Stimulated activated CD4-positive, alpha-beta T cell treated with anti-CD3 and anti-CD28 coated beads, Interleukin-15, amount 100 ng/mL, for 48 hours (primary cell): ENCODE measurements at places on chromosomes 16 and 17.

- no peak for DNase-seq
These were observed 219.5 kb downstream of the NTN1 start for GRCh38 chr17:9240659-9241370.

- DNase-seq = no peak
These were observed 7.3 kb upstream of the WDR45B start for GRCh38 chr17:82655523-82655922.

- DNase-seq = no peak
These were observed 684 bp upstream of the SPIRE2 start for GRCh38 chr16:89827383-89828198.

- DNase-seq = no peak
These were observed 8.4 kb downstream of the DPEP1 start for GRCh38 chr16:89621698-89622409.

DNA sequence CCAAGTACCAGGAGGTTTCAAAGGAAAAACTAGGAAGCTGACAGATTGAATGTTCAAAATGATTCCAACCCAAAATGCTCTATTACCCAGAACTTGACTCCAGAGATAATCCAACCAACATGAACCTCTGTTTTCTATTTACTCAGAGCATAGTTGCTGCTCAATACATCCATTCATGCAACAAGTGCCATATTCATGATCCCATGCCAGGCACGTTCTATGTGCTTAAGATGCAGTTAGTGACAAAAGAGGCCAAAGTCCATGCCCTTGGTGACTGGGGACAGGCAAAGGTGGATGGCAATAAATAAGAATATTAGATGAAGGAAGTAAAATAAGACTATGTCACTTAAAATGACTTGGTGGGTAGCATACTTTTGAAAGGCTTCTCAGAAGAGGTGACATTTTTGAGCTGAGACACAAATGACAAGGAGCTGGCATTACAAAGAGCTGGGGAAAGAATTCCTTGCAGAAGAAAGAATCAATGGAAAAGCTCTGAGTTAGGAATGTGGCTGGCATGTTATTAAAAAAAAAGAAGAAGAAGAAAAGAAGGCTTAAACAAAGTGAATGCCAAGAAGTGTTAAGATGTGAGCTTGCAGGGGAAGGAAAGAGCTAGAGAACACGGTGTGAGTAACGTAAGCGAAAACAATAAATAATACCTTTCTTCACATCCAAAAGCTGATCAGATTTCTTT is 34.5 kb downstream of the TOX3 start:
- DNase-seq = no peak

DNA sequence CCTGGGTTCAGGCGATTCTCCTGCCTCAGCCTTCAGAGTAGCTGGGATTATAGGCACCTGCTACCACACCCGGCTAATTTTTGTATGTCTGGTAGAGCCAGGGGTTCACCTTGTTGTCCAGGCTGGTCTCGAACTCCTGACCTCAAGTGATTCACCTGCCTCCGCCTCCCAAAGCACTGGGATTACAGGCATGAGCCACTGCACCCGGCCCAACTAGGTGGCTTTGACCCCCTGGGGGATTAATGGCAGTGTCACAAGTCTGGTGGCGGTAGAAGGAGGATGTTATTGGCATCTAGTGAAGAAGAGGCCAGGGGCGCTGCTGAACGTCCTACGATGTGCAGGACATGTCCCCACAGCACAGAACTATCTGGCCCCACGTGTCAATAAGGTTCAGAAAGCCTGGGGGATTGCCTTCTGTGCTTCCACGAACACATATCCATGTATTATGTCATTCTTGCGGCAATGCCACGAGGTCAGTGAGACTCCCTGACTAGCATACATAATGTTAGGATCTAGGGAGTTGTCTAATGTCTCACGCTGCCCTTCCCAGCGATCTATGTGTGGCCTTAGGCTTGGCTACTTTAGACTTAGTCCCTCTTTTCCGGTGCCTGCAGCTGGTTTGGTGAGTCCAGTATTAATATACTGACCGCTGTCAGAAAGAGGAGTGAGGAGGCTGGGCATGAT is 75.8 kb downstream of the ABCC6 start:
- DNase-seq = no peak

- DNase-seq = no peak
These were observed 20.9 kb downstream of the RPTOR start for GRCh38 chr17:80565343-80566053.

DNA sequence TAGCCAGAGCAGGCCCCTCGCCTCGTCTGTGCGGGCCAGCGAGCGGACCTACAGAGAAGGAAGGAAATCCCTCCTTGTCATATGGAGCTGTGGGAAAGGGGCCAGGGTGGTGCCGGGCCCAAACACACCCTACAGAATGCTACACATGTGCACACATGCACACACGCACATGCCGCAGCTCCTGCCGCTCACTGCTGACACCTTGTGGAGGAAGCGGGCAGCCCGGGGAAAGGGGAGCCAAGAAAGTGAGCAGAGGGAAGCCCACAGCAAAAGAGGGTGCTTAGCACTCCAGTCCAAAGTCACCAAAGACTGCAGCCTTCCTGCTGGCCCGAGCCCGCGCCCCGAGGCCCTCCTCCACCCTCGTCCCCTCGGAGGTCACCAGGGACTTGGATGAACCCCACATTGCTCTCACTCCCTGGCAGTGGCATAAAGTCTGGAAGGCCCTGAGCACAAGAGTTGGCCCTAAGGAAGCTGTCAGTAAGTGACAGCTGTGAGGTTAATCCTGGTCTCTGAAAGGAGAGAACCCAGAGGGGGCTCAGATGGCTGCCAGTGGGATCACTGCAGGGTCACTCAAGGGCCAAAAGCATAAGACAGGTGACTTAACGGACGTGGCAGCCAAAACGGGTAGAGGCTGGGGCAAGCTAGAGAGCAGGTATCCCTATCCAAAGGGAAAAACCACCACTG is 68.2 kb downstream of the MYO18A start:
- DNase-seq = peak; percentile 71

- DNase-seq = no peak
These were observed 5.7 kb downstream of the CSNK1D start for GRCh38 chr17:82267575-82268379.

DNA sequence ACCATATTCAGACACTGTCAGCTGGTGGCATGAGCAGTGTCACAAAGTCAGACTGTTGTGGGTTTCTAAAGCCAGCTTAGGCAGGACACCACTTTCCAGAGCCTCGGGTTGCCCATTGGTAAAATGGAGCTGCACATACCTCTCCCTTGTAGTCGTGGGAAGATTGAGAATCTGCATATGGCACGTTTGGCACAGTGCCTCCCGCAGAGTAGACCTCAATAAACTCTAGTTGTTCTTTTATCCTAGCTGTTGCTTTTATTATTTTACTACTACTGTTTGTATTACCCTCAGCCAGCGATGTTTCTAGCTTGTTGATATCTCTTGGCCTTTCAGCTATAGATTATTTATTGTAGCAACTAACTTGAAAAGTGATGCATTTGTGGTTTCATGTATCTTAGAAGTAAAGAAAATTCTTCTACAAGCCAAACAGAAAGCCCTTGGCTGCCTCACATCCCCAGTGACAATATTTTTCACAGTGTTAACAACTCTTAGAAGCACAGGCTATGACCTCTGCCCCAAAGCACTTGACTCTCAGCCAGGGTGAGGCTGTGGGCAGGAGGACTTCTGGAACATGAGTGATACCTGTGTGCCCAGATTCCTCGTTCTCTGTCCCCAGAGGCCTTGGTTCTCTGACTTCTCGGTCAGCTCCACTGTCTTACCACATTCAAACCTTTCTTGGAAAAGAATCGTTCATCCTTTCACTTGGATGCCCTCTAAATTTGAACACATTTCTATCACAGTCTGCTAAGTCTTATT is 351.6 kb downstream of the SNX29 start:
- DNase-seq = no peak

DNA sequence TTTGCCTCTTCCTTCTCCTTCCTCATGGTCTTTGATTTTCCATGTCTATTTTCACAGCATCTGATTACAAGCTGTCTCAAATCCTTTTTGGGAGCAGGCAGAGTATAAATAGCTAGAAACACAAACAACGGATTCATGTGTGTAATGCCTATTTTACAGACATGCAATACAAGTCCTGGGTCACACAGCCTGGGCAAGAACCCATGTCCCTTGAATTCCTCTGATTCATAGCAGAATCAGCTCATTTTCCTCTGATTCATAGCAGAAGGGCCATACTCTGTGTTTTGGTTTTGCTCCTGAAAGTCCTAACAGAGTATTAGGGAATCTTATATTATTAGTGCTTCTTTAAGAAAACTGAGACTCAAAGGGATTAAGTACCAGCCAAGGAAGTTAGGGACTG is 71.3 kb downstream of the IRX5 start:
- no peak for DNase-seq

GRCh38 chr17:81159611-81160265 is 5.6 kb upstream of the PVALEF start:
- no peak for DNase-seq

- DNase-seq = peak; percentile 25
These were observed 6.2 kb downstream of the JPH3 start for GRCh38 chr16:87608400-87608985.

GRCh38 chr17:59547131-59547915 is 18.1 kb upstream of the DHX40 start:
- no peak for DNase-seq

- no peak for DNase-seq
These were observed 39.0 kb downstream of the CYB5D2 start for GRCh38 chr17:4182043-4182442.

DNA sequence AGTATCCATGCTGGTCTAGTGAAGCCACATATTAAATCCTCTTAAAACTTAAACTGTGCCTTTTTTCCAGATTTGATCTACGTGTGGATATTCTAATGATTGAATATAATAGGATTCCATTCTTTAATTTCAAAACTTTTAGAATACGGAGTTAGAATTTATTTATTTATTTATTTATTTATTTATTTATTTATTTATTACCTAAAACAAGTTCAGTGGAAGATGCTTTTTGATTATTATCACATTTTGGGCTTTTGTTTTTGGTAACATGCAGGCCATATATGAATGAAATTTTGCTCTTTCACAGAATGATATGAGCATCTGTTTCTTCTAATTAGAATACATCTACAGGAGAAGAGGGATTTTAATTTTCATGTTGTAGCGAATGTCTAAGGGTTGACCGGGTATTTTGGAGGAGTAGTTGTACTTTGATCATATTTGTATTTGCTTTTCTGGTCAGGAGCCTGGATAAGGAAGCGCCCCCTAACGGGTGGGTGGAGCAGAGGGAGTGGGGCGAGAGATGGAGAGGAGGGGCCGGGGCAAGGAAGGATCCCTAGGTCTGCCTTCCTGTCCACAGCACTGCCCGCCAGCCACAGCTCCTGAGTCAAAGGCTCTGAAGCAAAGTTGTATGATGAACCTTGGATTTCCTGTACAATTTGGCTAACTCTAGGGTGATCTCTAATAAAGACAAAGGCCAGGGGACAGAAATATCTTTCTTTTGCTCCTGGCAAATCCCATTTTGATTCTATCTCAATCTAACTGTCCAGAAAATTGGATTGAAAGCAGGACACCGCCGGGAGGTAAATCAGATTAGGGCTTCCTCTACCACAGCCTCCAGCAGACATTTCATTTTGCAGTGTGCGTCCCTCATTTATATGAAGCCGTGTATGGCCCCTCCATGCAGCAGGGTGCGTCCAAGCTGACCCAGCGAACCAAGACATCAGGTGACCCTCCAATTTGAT is 149.1 kb downstream of the PRKCA start:
- DNase-seq = no peak

- no peak for DNase-seq
These were observed 87.2 kb downstream of the NOG start for GRCh38 chr17:56680676-56681075.

GRCh38 chr16:67942200-67942509 is 1.8 kb downstream of the LCAT start:
- no peak for DNase-seq

DNA sequence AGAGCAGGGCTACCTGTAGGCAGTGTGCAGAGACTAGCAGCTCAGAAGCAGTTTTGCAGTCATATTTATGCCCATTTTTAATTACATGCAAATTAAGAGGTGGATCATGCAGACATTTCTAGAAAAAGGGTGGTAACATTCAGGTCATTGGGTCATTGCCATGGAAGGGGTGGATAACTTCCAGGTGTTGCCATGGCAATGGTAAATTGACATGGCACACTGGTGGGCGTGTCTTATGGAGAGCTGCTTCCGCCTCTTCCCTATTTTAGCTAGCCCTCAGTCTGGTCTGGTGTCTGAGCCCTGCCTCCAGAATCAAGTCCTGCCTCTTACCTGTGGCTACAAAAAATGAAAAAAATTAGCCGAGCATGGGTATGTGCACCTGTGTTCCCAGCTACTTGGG is 2.8 kb upstream of the DNAI2 start:
- no peak for DNase-seq

DNA sequence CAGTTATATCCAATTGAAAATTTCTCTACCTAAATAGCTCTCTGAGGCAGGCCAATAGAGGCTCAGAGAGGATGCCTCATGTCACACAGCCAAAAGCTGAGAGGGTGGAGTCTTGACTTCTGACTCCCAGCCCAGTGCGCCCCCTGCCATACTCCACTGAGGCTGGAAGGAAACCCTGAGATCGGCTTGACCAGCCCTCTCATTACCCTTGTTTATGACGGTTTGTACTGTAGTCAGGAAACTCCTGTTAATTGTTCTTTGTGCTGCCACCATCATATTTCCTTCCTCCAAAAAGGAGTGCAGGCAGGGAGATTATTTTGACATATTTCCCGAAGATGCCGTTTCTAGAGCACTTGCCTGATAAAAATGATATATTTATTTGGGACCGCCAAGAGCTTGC is 107.9 kb downstream of the AIPL1 start:
- DNase-seq = no peak

DNA sequence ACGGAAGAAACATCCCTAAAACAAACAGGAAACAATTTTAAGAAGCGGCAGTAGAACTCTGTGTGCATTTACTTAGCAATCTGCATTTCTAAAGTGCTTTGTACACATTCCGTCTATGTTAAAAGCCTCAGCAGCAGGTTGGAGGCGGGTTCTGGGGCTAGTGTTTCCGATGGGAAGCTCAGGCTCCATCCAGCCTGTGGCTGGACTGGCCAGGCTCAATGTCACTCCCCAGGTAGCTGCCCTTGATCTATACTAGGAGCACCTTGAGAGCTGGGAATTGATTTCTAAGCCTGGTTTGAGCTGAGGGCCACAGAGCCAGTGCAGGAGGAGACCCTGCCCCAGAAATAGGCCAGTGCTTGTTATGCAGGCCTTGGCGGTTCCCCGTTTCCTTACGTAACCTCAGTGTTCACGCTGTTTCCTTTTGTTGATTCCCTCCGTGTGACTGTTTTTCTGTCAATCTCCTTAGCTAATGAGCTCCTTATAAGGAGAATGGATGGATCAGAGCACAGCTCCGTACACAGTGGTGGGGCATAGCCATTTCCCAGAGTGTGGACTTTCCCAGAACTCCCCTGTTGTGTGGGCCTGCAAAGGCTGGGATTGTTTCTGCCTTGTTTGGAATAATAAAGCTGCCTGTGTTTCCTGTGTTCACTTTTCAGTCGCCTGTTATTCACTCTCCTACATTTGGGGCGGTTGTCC is 21.4 kb downstream of the ADORA2B start:
- DNase-seq = no peak

DNA sequence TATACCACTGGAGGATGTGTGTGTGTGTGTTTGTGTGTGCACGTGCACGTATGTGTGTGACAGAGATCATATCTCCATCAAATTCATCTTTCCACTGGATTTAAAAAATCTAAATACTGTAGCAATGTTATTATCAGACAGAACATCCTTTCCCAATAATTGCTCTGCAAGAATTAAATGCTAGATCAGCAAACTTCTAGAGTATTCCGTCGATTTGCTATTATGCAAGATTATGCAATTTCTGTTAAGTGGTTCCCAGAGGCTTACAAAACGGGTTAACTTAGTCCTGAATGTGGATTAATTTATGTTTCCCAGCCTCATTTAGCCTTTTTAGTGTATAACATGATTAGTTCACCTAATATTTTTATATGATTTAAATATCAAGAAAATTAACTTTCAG is 44.5 kb upstream of the CNTNAP4 start:
- DNase-seq = no peak

GRCh38 chr16:56931271-56931891 is 561 bp upstream of the HERPUD1 start:
- DNase-seq = no peak
